ENCODE measurements at places on chromosomes 11 and 22. TPM values are rescaled to one million over a fixed set of nuclear protein-coding genes. Genes with fewer than 3 reads are reported as not detected.

SYTL2 gene
- 27.2 TPM for total RNA-seq

C11orf21 gene
- total RNA-seq, result 18.1 TPM

LYVE1 gene
- 338 TPM for total RNA-seq

MOV10L1 gene
- total RNA-seq, result not detected

RTN4RL2 gene
- 0.37 TPM for total RNA-seq
